ENCODE measurements at places on chromosomes 3 and 15.

DNA sequence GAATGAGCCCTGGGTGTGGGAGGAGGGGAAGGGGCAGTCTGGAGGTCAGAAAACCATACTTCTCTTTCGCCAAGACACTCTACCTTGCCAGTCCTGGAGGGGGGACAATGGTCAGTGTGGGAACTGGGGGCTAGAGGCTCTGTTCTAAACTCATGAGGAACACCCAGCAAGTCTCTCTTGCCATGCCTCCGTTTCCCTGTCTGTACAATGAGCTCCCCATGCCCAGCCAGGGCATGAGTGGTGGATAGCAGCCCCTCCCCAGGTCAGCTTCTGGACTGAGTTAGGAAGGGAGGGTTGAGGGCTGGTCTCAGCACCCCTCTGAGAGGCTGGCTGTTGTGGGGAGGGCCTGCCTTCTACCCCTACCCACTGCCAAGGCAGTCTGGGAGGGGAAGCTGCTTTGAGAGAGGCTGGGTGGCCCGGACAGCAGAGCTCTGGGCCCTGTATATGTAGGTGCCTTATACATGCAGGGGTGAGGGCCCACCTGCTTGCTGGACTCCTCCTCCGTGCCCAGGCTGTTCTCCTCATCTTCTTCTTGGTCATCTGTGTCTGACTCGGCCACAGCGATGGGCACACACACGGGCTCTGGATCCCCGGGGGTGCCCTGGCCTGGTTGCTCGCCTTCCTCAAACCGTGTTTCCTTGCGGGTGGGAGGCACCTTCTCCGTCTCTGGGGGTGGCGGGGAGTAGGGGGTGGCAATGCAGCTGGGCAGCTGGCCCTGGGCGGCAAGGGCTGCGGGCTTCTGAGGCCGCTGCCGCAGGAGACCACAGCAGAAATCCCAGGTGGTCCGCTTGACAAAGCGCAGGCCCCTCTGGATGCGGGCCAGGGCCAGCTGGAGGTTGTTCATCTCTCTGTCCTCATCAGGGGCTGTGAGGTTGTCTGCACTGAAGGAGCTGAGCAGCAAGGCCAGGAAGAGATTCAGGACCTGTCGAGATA is 68.8 kb downstream of the SCN5A start:
- DNase-seq, result no peak

- no peak for DNase-seq
Observed at GRCh38 chr3:49098429-49098828, 4.6 kb upstream of the QRICH1 start.

DNA sequence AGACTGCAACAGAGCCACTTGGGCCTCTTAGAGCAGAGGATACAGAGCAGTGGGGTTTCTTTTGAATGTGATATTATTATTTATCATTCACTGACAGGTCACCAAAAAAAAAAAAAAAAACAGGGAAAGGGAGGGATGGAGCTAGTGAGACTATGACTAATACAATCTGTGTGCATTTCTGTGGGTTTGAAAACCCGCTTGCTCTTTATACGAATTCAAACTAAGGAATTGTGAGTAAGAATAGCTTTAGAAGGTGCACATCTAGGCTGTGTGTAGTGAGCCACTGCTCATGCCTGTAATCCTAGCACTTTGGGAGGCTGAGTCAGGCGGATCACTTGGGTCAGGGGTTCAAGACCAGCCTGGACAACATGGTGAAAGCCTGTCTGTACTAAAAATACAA is 186.6 kb upstream of the MANF start:
- no peak for DNase-seq

- no peak for DNase-seq
Observed at GRCh38 chr15:87239582-87240230, 1016.8 kb downstream of the NTRK3 start.

DNA sequence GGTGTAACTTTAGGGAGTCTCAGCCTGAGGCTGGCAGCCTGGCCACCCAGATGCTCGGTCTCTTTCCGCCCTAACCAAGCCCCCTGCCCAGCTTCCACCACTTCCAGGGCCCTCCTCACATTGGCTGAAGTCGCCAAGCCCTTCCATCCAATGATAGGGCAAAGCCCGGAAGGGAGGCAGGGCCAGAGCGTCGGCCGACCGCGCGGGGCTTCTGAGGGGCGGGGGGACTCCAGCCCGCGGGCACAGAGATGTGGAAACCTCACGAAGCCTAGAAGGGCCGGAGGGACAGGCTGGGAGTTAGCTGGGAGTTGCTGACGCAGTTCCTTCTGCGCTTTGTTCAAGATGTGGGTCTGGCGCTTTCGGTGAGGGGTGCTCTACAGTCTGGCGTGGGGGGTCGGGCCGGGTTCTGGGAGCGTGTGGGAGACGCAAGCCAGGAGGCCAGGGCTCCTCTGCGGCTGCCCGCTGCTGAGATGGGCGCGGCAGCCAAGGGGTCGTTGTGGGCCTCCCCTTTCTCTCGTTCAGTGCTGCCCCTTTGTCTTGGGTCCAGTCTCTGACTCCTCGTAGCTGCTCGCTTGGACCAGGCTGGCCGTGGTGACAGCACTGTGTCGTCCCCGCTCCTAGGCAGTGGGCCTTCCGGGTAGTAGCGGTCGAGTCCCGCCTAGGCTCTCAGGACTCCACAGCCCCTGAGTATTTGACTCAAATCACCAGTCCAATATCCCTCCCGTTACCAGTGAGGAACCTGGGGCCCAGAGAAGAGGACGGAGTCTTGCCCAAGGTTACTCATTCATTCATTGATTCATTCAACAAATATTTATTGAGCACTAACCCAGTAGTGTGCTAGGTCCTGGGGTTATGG is at the start of gene ZNF660:
Gene ZNF660 (plus strand): TSS at position 319 of the 856 bp plus-strand sequence. CDS start 9,230 bp downstream, outside the sequence.
- no peak for DNase-seq

GRCh38 chr3:111210866-111211564 is 139.4 kb downstream of the NECTIN3 start:
- no peak for DNase-seq

- no peak for DNase-seq
Observed at GRCh38 chr3:4320096-4320911, 17.1 kb downstream of the SETMAR start.

GRCh38 chr15:24924621-24925020 is 30.2 kb upstream of the SNRPN start:
- DNase-seq, result no peak

DNA sequence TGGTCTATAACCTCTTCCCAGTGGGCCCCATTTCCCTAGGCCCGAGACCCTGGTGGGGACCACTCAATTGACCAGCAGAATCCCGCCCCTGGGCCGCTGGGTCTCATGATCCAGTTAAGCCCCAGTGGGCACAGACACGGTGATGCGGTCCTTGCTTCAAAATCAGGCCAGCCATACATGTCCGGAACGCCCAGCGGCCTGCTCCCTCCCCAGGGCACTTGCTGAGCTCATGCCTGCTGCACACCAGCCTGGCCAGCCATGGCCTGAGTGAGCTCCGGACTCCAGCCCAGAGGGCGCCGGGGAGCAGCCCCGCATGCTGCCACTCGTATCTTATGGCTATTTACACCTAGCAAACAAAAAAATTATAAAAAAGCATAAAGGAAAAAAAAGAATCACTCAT is 34.4 kb upstream of the IQSEC1 start:
- no peak for DNase-seq

DNA sequence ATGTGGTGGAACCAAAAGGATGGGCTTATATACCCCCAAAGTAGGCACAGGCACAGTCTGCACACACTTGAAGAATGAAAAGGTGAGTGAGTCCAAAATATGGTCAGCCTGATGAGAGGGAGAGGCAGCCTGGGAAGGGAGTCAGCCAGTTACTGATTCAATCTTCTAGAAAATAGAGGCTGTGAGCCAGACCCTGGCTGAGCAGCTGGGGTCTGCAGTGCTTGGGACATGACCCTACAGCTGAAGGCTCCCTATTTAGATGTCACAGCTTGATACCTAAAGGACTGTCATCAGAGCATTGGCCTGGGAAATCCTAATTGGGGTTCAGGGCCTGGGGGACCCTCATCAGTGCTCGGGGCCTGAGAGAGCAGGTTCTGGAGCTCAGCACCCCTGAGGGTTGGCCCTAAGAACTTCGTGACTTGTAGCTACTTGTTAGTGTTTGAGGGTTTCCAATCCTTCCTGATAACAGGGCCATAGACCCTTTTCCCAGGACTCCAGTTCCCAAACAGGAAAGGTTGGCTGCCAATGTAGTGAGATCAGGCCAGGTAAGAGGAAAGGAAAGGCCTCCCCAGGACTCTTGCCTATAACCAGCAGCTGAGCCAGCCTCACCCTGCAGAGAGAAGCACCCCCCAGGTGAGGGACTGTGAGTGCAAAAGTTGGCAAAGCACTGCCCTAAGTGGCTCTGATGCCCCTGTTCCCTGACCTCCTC is 54.7 kb upstream of the SLCO2A1 start:
- no peak for DNase-seq

GRCh38 chr3:15330031-15330596 is 2.3 kb downstream of the SH3BP5 start:
- DNase-seq, result no peak

DNA sequence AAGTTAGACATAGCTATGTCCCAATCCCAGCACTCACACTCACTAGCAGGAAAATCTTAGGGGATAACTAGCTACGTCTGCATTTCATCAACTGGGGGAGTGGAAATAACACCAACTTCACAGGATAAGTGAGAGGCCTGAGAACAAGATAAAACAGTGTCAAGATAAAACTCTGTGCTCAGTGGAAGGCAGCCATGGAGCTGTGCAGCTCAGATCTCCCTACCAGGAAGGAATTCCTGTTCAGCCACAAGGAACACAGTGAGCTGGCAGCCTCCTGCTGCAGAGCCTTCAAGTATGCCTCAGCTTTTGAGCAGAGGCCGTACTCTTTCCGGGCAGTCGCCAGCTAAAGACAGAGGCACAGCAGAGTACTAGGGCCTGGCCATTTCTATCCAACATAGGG is 115.8 kb upstream of the TOPAZ1 start:
- no peak for DNase-seq

DNA sequence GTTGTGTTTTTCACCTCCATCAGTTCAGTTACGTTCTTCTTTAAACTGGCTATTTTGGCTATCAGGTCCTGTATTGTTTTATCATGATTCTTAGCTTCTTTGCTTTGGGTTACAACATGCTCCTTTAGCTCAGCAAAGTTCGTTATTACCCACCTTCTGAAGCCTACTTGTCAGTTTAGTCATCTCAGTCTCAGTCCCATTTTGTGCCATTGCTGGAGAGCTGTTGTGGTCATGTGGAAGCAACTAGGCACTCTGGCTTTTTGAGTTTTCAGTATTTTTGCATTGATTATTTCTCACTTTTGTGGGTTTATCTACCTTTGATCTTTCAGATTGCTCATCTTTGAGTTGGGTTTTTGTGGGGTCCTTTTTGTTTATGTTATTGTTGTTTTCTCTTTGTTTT is 151.3 kb downstream of the CFAP20DC start:
- no peak for DNase-seq

- no peak for DNase-seq
Observed at GRCh38 chr15:71508081-71508682, 302.2 kb upstream of the NR2E3 start.
